ENCODE measurements at places on chromosomes 2 and 18.

DNA sequence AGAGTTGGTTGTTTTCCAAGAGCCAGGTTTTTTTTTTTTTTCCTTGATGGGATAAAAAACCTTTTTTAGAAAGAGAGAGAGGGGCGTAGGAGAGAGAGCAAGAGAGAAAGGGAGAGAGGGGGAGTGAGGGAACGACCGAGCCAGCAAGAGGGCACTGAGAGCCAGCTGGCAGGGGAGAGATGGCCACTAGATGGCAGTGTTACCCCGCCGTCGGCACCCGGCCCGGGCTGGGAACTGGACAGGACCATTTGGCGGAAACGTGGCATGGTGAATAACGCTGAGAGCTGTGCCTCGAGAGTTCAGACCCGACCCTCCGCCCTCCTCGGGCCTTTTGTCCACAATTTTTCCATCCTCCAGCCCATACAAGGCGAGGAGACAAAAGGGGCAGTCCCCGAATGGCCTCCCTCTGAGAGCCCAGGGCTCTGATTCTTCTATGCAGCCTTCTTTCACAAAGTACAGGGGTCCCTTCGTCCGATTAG lies 286.7 kb upstream of the VRK2 start:
- DNase-seq: peak; percentile 74

DNA sequence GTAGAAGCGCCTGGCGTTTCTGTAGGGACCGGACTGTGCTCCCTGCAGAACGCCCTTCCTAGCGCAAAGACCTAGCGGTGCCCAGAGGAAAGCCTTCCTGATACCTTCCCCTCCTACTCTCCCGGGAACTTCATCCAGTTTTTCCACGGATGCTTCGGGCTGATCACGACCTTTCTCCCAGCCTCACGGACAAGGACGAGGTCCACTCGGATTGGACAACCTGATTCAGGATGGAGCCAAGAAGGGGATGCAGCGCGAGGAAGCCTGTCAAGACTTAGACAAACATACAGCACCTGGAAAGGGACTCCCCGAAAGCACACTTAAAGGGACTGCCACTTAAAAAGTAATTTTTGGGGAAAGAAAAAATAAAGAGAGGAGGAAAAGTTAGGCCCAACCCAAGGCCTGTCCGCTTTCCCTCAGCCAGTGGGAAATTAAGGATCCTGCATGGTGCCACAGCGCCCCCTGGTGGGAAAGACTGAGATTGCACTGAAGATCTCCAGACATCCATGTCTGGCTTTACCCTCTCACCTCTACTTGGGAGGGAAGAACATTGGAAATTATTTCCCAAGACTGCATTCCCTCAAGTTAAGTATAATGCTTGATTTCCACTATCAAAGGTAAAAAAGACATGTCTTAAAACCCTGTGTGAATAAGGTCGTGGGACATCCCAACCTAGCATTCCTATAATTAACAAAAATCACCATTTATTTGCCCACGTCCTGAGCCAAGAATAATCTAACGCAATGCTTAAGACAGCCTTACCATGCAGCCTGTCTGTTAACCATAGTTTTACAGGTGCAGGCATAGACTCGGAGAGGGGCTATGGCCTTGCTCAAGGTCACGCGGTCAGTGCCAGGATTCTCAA lies 13.4 kb upstream of the COPS8 start:
- no peak for DNase-seq

GRCh38 chr2:217410681-217410960 lies 550.8 kb upstream of the TNP1 start:
- no peak for DNase-seq

GRCh38 chr2:19882286-19882685 lies 19.5 kb downstream of the TTC32 start:
- DNase-seq: no peak

- no peak for DNase-seq
These were observed 49.8 kb downstream of the FBLN7 start for GRCh38 chr2:112187805-112188596.
